Stimulated activated CD4-positive, alpha-beta T cell treated with anti-CD3 and anti-CD28 coated beads, Interleukin-2, amount 100 ng/mL, for 4 hours (primary cell): ENCODE measurements at places on chromosomes 1 and 21.

DNA sequence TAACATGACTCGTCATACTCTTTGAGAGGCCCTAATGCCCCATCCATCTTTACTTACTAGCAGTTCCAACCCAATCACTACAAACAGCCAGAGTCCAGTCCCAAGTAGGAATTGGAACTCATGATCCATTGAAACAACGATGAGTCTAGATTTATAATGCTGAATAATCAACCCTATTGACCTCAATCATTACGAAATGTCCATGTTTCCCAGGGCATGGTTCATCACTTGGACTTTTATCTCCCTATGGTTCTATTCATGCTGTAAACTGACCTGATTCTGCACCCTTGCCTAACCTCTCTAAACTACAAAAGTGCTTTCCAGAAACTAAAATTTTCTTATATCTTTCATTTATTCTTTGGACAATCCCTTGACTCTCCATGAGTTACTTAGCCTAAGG lies 840.0 kb upstream of the B3GALT2 start:
- no peak for DNase-seq

DNA sequence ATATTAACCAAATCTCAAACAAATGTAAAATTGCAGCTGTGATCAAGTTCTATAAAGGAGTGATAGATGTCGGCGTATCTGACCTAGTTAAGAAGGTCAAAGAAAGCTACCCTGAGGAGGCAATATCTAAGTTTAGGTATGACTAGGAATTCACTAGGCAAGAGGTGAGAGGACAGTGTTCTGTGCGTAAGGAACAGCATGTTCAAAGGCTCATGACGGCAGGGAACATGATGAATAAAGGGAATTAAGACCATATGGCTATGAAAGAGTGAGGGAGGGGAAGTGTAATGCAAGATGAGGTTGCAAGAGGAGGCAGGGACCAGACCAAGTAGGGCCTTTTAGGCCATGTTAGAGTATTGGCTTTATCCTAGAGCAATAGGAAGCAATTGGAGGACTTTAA lies 8.6 kb downstream of the LIX1L start:
- no peak for DNase-seq

- no peak for DNase-seq
Observed at GRCh38 chr21:41760411-41760810, 6.4 kb downstream of the RIPK4 start.

GRCh38 chr1:15231714-15232201 lies 15.3 kb upstream of the FHAD1 start:
- no peak for DNase-seq

GRCh38 chr1:199273837-199274379 lies 635.1 kb downstream of the PTPRC start:
- no peak for DNase-seq
